ENCODE measurements at places on chromosomes 12 and 14.

DNA sequence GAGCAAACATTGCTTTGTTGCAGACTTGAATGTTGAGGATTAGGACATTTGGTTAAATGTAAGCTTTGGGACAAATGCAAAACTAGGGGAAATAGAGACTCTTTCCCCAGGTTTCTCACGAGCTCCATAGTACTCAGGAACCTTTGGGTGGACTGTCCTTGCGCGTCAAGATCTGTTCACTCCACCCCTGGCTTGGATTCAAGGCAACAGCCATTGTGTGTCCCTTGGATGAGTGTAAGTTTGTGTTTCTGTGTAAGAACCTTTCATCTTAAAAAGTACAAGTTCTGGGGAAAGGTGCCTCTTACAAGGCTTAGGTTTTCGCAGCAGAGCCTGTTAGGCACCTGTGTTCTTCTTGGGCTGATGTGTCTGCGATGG is 3.7 kb downstream of the SUSD6 start:
- DNase-seq, result no peak
- no peaks in the 10 kb centered on the region for H3K27me3 ChIP-seq
- peaks cover 58% of the 10 kb centered on the region for H3K4me1 ChIP-seq
- H3K27ac ChIP-seq, result peak overlapping the region; percentile 84
- H3K4me3 ChIP-seq, result peak overlapping the region; percentile 57

DNA sequence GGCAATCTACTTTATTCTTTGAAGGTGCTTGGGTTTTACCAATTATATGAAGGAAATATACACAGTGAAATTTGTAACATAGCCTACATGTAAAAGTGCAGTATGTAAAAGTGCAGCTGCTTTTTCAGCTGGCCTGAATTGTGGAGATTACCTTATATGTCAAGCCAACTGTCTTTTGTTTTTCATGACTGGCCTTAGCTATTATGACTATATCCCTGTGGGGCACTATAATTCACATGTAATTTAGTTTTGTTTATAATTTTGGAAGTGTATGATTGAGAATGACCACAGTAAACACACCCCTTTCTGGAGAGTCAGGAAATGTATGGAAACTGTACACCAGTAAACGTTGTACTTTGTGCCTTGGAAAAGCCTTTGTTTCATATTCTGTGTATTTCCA is 435.0 kb upstream of the STXBP6 start:
- no peak overlapping the region for H3K4me3 ChIP-seq
- DNase-seq, result no peak
- H3K4me1 ChIP-seq, result no peaks in the 10 kb centered on the region
- no peaks in the 10 kb centered on the region for H3K36me3 ChIP-seq
- H3K27me3 ChIP-seq, result no peaks in the 10 kb centered on the region

DNA sequence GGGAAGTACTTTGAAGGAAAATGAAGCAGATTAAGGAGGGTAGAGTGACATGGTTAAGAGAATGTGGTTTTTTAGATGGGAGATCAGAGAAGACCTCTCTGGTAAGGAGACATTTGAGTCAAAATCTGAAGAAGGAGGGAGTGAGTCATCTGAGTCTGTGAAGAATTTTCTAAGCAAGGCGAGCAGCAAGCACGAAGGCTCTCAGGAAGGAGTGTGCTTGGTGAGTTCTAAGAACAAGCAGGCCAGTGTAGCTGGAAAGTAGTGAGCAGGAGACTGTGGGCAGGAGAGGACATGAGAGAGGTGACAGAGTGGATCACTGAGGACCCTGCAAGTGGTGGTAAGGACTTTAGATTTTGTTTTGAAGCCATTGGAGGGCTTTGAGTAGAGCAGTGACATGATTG is 76.3 kb upstream of the FUT8 start:
- H3K4me3 ChIP-seq, result no peak overlapping the region
- H3K27ac ChIP-seq, result no peak overlapping the region
- no peaks in the 10 kb centered on the region for H3K36me3 ChIP-seq
- DNase-seq, result no peak
- H3K4me1 ChIP-seq, result peaks cover 6% of the 10 kb centered on the region

- H3K4me1 ChIP-seq, result no peaks in the 10 kb centered on the region
- H3K36me3 ChIP-seq, result no peaks in the 10 kb centered on the region
- H3K4me3 ChIP-seq, result no peak overlapping the region
- peak overlapping the region; percentile 2 for H3K27ac ChIP-seq
- DNase-seq, result no peak
These were observed 34.4 kb downstream of the LIMA1 start for GRCh38 chr12:50248883-50249282.

DNA sequence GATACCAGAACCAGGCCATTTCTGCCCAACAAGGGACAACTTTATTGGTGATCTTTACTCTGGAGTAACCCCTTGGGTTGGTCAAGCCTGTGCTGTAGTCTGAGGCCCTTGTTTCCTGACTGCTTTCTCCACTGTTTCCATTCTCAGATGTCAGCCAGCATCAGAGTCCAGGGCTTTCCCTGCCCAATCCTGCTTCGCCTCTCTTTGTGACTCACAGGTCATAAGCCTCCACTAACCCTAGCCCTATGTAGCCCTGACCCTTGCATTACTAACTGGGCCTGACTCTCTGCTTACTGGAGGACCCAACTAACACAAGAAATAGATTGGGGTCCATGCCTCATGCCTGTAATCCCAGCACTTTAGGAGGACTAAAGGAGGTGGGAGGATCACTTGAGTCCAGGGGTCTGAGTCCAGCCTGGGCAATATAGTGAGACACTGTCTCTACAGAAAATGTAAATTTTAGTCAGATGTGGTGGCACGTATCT is 8.6 kb upstream of the SNRNP35 start:
- H3K27ac ChIP-seq, result no peak overlapping the region
- H3K27me3 ChIP-seq, result no peaks in the 10 kb centered on the region
- no peak for DNase-seq

DNA sequence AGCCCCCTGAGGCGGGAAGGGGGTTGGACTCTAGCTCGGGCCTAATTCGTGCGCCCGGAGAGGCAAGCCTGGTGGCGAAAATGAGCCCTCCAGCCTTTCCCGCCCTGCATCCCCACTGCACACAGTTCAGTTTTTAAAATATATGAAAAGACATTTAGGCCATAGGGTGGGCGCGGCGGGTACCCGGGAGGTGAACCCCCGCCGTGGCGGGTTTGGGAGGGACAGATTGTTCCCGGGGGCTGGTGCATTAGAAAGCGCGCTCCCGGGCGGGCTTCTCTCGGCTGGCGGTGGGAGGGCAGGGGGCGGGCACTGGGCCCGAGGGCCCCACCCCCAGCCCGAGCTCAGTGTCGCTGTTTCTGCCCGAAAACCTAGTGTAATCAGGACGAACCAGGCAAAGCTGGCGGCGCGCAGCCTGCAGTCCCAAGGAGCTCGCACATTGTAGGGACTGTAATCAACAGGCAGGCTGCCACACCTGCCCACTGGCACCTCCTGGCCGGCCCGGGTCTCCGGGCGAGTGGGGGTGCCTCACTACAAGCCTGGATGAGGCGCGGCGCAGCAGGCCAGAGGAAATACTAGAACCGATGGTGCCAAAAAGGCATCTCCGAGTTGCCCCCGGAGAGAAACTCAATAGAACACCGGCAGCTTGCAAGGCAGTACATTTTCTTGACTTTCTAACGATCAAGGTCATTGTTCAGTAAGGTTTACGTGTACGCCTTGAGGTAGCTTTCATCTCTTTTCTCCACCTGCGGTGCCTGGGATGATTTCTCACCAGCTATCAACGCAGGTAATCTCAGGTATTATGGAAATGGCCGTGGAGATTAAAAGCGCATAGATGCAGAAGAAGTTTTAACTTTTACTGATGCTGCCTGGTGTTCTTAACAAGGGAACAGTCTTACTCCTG is 764 bp upstream of the SPTB start:
- H3K36me3 ChIP-seq, result no peaks in the 10 kb centered on the region
- no peak for DNase-seq
- no peaks in the 10 kb centered on the region for H3K27me3 ChIP-seq
- H3K4me1 ChIP-seq, result no peaks in the 10 kb centered on the region
- peak overlapping the region; percentile 46 for H3K4me3 ChIP-seq
- H3K27ac ChIP-seq, result no peak overlapping the region

DNA sequence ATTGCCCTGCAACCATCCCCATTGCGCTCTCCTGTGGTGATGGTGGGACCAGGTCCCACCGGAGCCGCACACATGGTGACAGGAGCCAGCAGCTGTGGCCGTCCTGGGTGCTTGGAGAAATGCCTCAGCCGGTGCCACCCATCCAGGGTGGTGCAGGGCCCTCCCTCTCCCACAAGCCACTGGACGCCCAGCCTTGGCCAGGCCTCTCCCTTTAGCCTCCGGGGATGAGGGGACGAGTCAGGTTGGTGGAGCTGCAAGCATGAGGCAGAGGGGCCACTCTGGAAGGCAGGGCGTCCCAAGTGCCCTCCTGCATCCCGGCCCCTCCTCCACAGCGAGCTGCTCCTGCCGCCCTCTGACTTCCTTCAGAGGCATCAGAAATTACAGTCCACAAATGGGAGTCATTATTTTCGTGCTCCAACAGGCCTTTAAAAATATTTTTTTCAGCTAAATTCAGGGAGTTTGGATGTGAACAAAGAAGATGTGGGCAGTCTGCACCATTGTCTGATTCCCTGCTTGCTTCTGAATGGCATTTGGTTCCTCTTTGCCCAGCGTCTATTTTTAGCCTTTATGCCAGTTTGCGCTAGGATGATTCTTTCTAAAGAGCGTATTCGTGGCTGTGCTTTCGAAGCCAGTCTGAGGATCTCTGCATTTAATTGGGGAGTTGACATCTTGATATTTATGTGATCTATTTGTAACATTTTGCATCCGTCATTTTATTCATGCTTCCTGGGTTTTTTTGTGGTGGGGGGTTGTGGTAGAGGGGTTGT is 189.4 kb downstream of the ADGRD1 start:
- no peaks in the 10 kb centered on the region for H3K4me1 ChIP-seq
- no peaks in the 10 kb centered on the region for H3K27me3 ChIP-seq
- H3K4me3 ChIP-seq, result no peak overlapping the region
- no peaks in the 10 kb centered on the region for H3K36me3 ChIP-seq

DNA sequence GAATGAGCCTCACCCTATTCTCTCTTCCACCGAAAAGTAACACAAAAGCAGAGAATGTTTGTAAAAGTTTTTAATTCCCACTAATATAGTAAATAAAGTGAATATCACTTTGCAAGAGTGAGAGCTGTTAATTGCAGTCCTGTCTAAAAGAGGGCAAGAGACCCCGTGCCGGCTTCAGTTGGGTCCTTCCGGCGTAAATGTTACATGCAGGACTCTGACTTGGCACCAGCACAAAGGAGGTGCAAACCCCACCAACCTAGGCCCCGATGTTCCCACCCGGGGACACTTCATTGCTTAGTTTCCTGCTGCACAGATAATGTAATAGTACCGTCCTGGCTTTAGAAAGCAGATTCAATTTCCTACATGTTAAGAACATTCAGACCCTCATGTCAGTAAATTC is 66.0 kb upstream of the DYNC1H1 start:
- H3K27ac ChIP-seq, result no peak overlapping the region
- H3K36me3 ChIP-seq, result no peaks in the 10 kb centered on the region
- no peaks in the 10 kb centered on the region for H3K4me1 ChIP-seq
- H3K27me3 ChIP-seq, result no peaks in the 10 kb centered on the region

DNA sequence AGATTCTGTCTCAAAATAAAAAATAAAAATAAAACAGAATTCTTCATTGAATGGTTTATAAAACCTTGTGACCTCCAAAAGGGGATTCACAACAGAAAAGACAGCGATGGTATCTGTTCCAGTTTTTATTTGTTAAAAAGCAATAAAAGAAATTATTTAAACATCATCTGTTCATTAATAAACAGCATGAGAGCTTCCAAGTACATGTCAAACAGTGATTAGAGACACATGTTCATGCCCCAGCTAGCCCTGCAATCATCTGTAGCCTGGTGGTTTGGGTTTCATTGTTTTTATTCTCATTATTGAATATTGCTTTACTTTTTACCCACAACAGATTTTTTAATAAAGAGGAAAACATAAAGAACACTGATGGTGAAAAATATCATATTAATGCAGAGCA is 173.3 kb downstream of the ANO2 start:
- no peak overlapping the region for H3K27ac ChIP-seq
- no peak overlapping the region for H3K4me3 ChIP-seq
- H3K4me1 ChIP-seq, result no peaks in the 10 kb centered on the region
- DNase-seq, result no peak
- no peaks in the 10 kb centered on the region for H3K36me3 ChIP-seq
- no peaks in the 10 kb centered on the region for H3K27me3 ChIP-seq

DNA sequence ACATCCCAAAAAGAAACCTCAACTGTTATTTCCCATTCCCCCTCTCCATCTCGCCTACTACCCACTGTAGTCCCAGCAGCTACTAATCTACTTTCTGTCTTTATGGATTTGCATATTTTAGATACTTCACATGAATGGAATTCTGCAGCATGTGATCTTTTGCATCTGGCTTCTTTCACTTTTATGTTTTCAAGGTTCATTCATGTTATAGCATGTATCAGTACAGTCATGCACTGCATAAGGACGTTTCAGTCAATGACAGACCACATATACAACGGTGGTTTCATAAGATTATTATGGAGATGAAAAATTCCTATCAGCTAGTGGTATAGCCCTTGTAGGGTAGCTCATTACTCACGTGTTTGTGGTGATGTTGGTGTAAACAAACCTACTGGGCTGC is 24.5 kb downstream of the PCNX4 start:
- DNase-seq, result no peak
- H3K27ac ChIP-seq, result no peak overlapping the region
- H3K27me3 ChIP-seq, result no peaks in the 10 kb centered on the region
- no peak overlapping the region for H3K4me3 ChIP-seq
- H3K4me1 ChIP-seq, result no peaks in the 10 kb centered on the region

DNA sequence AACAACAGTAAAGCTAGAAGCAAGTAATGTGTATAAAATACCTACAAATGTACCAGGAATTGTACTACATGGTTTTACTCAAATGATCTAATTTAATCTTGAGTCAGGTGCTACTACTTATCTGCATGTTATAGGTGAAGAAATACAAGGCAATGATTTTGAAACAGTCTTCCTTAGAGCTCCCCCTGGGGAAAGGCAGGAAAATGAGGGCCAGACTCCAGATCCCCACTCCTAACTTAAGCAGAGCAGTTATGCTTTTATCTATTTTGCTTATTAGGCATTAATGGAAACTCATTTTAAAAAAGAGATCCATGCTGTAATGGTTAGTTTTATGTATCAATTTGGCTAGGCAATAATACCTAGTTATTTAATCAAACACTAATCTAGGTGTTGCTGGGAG is 109.3 kb upstream of the CPSF6 start:
- no peak for DNase-seq
- no peaks in the 10 kb centered on the region for H3K4me1 ChIP-seq
- no peak overlapping the region for H3K27ac ChIP-seq
- no peak overlapping the region for H3K4me3 ChIP-seq
- no peaks in the 10 kb centered on the region for H3K27me3 ChIP-seq

DNA sequence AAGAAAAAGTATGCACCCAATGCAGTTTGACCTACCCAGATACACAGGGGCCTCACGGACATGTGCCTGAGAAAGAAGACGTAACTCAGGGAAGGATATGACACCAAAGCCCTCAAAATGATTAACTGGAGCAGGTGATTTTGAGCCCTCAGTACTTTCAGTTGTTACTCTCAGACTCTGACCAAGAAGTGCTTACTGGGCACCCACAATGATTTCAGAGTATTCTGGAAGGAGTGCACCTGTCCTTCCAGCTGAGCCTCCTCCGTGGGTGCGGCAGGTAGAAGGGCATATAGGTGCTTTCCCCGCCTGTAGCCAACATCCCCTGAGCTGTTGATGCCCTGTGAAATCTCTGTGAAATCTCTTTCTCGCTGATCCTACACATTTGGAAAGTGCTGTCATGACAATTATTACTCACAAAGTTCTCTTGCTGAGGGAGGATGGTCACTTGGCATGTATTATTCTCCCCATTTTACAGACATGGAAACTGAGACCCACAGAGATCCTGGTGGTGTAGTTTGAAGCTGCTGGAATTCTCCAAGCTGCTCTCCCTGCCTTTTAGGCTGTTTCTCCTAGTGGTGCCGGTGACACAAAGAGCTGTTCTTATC is 154.3 kb upstream of the CCND2 start:
- no peaks in the 10 kb centered on the region for H3K27me3 ChIP-seq
- peaks cover 6% of the 10 kb centered on the region for H3K4me1 ChIP-seq
- H3K4me3 ChIP-seq, result no peak overlapping the region

- no peak overlapping the region for H3K4me3 ChIP-seq
- no peaks in the 10 kb centered on the region for H3K27me3 ChIP-seq
- no peak for DNase-seq
These were observed 59.6 kb downstream of the FBXO33 start for GRCh38 chr14:39372656-39373055.

Data from breast epithelium (tissue), 4 donors.